ENCODE measurements at places on chromosomes 6 and 20.

- DNase-seq: no peak
These were observed 136.7 kb downstream of the MMUT start for GRCh38 chr6:49326347-49326746.

GRCh38 chr6:70601014-70601413, 34.3 kb downstream of the SDHAF4 start:
- DNase-seq: no peak

GRCh38 chr6:140567466-140567865, 1193.0 kb upstream of the CITED2 start:
- DNase-seq: no peak

GRCh38 chr6:499617-500016, 108.1 kb downstream of the IRF4 start:
- no peak for DNase-seq

GRCh38 chr6:28589234-28589956, 63.7 kb downstream of the GPX5 start:
- peak; percentile 24 for DNase-seq

DNA sequence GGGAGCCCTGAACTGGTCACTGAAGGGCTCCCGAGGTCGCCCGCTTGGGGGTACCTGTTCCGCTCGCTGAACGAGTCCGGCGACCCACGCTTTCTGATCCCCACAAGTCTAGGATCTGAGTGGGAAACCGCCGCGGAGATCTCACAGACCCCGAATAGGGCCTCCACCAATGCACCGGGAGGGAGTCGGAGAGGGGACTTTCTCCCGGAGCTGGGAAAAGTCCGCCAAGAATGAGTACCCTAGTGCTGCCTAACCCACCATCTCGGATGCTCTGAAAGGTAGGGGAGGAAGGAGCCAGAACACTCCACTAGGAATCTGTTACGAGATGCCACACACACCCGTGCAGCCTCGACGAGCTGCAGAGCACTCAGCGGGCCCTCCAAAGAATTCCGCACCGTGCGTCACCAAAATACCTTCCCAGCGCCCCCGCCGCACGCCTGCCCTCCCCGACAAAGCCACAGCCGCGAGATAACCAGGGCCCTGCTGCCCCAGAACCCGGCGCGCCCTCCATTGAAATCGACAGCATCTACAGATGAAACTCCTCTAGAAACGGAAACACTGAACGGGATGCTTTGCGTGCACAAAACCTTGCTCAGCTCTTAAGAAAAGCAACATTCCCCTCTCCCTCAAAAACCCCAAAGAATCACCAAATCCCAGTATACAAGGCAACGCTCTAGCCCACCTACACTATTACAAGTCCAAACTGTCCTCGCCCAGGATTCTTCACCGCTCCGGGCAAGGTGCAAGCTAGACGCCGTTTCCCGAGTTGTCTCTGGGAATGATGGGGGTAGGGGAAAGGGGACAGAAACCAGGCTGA, 686 bp downstream of the COL12A1 start:
- peak; percentile 6 for DNase-seq

GRCh38 chr6:48959251-48960060, 503.6 kb downstream of the MMUT start:
- no peak for DNase-seq

DNA sequence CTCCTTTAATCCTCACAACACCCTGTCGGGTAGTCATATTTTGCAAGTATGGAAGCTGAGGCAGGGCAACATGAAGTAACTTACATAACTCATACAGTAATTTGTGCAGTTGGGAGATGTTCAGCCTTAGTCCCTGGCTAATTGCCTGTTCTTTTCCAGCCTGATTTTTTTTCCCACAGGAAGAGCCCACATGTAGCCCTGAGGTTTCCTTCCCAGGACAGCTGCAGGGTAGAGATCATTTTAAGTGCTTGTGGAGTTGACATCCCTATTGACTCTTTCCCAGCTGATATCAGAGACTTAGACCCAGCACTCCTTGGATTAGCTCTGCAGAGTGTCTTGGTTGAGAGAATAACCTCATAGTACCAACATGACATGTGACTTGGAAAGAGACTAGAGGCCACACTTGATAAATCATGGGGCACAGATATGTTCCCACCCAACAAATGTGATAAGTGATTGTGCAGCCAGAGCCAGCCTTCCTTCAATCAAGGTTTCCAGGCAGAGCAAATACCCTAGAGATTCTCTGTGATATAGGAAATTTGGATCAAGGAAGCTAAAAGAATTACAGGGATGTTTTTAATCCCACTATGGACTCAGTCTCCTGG, 5.0 kb upstream of the BTN2A1 start:
- DNase-seq: no peak

GRCh38 chr6:38976801-38977500, 71.6 kb upstream of the GLP1R start:
- DNase-seq: no peak

DNA sequence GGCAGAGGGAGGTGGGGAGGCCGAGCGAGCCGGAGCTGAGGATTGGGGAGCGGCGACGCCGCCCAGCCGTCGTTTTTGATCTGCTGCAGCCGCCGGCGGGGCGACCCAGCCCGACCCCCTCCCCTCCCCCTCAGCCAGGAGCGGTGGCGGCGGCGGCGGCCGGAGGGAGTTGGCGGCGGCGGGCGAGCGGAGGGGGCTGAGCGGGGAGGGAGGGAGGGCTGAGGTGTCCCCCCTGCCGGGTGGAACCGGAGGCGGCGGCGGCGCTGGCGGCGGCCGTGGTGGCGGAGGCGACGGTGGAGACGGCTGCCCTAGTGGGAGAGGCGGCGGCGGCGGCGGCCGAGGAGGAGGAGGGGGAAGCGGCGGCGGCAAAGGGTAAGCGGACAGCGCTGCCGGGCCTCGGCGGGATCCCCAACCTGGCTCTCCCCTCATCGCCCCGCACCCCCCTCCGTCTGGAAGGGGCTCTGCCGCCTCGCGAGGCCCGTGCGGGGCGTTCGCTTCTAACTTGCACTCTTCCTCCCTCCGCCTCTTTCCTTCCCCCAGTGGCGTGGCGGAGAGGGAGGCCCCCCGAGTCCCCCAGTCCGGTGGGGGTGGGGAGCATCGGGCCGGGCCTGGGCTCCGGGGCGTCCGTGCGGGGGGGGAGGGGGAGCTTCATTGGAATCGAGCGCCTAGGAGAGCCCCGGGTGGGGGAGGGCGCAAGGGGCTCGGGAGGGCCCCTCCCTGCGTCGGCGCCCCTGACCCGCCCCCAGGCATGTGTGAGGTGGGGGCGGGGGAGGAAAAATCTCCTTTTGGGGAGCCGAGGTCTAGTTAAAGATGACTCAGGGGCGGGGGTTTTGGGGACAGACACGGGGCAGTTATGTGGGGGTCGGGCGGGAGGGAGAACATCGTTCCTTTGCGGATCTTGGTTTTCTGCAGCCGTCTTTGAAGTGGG, at the start of gene TAB2:
Gene TAB2 (plus strand): TSS at position 69 of the 928 bp plus-strand sequence. CDS start 52,286 bp downstream, outside the sequence.
- peak; percentile 55 for DNase-seq

- DNase-seq: no peak
These were observed 108.5 kb upstream of the RALGAPA2 start for GRCh38 chr20:20820785-20821483.

- DNase-seq: no peak
These were observed 623.8 kb downstream of the TENT5A start for GRCh38 chr6:81128671-81129070.

- DNase-seq: no peak
These were observed 20.9 kb upstream of the SPO11 start for GRCh38 chr20:57308451-57309271.

GRCh38 chr6:157867155-157867559, 44.1 kb downstream of the SNX9 start:
- no peak for DNase-seq

DNA sequence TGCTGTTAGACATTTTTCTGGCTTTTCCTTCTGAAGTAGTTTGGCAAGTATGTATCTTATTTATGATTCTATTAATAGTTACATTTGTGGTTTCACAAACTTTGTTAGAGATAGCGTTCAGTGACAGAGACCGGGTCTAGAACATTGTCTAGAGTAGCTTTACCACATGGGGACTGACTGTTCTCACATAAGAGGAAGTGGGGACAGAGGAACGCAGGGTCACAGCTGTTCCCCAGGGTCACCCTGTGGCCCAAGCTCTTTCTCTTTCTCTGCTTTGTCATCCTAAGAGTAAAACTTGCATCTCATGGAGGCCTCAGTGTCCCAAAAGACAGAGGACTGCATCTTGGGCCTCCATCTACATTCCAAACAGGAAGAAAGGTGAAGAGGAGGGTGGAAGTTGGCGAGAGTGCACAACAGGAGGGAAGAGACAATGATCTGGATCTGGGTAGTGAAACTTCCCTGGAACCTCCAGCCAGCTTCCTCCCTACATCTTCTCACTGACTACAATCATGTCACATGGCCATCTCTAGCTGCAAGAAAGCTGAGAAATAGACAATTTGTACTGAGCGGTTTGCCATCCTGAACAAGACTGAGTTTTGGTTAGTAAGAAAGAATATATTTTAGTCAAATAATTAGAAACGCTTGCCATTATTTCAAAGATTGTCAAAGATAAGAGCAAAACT, 645.8 kb upstream of the ARID1B start:
- DNase-seq: no peak

- DNase-seq: no peak
These were observed 148.7 kb upstream of the NEDD9 start for GRCh38 chr6:11380969-11381744.

DNA sequence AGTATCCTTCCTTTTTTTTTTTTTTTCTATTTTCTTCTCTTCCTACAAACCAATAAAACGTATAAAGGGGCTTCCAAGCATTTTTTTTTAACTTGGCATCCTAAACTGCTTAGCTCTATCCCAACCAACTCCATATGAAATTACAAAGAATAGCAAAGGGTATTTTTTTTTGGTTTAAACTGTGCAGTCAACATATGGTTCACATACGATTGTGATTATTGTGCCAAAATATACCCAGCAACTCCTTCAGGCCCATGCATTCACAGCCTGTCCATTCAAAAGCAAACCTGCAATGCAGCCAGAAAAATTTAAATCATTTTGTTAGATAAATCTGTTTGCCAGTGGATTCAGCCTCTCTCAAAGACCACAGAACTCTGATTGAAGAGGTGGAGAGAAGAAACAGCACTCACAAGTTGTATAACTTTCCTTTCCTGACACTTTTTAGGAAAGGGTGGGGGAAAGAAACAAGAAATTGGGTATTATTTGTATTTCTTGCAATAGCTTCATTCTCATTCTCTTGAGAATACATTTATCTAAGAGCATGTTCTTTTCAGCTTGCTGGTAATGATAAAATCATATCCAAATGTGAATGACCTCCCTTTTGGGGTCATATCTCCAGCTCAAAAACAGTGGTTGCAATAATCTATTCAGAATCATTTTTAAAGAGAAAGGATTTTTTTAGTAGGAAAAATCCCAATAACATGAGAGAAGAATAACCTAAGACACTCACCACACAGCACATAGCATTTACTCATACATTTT, 701.3 kb upstream of the CHD6 start:
- no peak for DNase-seq

DNA sequence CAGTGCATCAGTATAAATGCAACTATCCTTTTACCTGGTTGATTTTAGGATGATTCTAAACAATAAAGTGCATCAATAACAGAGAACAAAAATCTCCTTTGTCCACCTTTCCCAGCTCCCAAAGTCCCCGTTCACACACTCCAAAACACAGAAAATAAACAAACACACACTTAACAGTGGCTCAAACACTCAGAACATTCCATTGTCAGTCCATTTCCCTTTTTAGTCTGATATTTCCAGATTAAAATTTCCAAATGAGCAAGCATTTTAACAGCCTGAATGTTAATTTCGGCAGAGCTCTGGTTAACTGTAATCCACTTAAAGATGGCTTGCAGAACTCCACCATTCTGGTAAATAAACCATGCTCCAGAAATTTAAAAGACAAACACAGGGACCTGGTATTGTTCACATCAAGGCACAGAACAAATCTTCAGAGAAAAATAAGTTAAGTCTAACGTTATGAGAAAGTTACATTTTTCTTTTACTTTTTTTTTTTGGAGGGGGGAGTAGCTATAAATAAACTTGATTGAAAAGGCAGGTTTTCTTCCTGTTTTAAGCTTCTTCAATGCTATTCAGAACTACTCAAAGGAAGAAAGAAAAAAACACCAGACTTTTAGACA, 100.8 kb downstream of the DST start:
- no peak for DNase-seq

GRCh38 chr20:23049201-23050075, at the start of gene THBD:
Gene THBD (minus strand): TSS chr20:23049672. CDS start chr20:23049504, 168 bp downstream.
- no peak for DNase-seq

DNA sequence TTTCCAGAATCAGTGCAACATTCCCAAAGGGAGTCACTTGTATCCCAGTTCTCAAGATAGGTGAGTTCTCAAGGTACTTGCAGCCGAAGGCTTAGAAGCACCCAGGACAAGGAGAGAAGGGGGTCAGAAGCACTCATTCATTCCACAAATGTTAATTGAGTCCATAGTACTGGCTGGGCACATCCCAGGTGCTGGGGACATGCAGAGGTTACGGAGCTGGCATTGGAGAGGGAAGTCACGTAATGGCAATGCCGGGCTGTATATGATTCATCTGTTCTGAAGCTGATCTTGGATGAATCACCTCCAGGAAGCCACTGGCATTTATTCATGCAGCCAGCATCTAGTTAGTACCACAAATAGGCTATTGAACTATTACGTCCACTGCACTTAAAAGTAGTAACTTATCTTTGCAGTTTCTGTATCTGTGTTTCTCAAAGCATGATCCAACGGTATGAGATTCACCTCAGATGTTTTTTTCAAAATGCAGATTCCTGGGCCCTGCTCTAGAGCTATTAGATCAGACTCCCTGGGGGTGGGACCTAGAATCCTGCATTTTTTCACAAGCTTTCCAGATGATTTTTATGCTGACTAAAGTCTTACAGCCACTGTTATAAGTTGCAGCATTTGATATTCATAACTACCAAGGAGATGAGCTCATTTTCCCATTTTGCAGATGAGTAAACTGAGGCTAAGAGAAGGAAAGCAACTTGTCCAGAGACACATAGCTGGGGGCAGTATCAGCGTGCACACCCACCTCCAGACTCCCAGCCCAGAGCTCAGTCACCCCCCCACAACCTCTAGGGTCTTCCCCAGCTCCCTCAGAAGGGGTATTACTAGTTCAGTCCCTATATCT, 44.1 kb upstream of the ID1 start:
- peak; percentile 15 for DNase-seq

GRCh38 chr6:32794510-32794909, 22.3 kb downstream of the HLA-DOB start:
- no peak for DNase-seq

GRCh38 chr6:49645139-49645538, 8.5 kb upstream of the RHAG start:
- no peak for DNase-seq

DNA sequence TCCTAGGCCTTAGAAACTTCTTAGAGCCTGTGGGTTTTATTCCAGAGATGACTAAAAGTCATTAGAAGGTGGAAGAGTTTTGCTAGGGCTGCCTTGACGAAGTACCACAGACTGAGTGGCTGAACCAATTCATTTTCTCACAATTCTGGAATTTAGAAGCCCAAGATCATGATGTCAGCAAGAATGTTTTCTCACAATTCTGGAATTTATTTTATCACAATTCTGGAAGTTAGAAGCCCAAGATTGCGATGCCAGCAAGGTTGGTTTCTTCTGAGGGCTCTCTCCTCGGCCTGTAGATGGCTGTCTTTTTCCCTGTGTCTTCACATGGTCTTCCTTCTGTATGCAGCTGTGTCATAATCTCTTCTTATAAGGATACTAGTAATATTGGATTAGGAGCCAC, 672.9 kb upstream of the MARCKS start:
- DNase-seq: no peak

- DNase-seq: no peak
These were observed 665.5 kb downstream of the BCKDHB start for GRCh38 chr6:80771941-80772340.

Measured in occipital lobe (tissue), 3 donors.